ENCODE measurements at places on chromosomes 2 and 18.
A peak's percentile ranks its signal among the peaks of the same experiment; 100 is the strongest.

DNA sequence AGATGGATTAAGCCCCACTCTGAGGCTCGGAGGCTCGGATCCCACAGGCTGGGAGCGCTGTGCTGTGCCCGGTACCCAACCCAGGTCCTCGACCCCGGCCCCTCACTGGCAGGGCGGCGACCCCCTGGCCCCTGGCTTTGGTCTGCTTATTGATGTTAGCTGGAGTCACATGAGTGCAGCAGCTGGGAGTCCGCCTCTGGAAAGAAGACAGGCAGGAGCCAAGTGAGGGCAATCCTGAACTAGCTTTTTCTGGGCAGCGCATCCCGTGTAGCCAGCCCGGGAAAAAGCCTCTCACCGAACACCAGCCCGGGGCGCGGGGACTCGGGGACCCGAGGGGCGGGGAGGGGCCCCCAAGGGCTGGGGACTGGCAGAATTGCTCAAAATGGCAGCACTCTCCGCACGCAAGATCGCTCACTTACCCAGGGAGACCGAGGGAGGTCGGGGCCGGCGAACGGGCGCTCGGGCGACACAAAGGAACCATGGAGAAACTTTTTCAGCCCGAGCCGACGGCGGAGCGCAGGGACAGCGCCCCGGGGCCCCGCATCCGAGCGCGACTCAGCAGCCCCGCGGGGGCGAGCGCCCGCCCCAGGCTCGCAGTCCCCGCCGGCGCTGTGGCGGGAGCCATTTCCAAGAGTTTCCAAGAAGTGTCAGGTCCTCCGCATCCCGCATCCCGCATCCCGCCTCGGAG is 567 bp downstream of the TMEM200C start:
- no peak for DNase-seq

DNA sequence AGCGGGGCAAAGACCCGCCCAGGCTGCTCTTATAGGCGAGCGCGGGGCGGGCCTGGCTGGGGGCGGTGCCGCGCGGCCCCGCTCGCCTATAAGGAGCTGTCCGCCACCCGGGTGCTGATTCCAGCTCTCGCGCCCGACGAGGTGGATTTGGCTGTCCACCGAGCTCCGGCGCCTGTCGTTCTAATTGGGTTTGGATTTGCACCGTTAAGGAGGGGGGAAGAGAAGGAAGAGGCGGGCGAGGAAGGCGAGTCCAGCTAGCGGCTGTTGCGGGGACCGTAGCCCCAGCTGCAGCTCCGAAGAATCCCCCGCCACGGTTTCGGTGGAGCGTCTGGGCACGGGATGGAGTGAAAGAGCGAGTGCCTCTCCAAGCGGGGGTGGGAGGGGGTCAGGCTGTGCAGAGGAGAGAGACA is at the start of gene CNTNAP5:
Gene CNTNAP5, plus strand, starts transcription at position 117 of the 410 bp plus-strand sequence. CDS start 364 bp downstream, outside the sequence.
- peak; percentile 6 for DNase-seq

DNA sequence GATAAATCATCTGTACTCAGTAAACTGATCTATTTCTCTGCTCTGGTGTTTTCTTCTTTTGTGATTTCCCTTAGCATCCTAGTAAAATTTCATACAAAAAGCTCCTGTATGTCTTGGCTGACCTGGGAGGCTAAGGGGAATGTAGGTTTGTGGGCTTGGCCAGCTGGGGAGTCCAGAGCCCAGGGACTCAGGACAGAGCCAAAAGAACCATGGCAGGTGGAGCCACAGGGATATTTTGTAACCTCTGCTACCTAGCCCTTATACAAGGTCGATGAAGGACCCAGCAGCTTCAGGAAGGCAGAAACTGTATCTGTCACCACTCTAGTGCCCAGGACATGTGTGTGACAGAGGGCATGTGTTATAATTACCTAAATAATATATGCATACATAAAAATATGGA is 22.7 kb upstream of the ZCCHC2 start:
- no peak for DNase-seq

- no peak for DNase-seq
Measured at GRCh38 chr2:231001921-231002320, 6.0 kb downstream of the SPATA3 start.

DNA sequence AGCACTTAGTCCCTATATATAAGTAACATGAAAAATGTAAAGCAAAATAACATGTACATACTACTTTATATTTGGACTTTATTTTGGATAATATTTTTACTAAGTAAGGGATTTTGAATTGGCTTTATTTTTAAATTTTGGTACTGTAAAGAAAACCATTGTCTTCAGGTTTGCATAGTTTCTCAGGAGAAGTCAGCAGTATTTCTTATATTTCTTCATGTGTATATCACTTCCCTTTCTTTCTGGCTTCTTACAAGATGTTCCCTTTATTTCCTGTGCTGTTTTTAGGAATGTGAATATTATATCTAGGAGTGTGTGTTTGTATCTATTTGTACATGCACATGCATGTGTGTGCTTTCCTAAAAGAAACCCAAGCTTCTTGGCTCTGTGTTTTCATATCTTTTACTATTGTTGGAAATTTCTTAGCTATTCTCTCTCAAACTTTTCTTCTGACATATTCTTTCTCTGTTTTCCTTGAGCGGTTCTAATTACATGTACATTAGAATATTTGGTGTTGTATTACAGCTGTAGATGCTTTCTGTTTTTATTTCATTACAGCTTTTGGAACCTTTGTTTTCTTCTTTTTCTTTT is 1549.7 kb upstream of the ACVR2A start:
- no peak for DNase-seq

DNA sequence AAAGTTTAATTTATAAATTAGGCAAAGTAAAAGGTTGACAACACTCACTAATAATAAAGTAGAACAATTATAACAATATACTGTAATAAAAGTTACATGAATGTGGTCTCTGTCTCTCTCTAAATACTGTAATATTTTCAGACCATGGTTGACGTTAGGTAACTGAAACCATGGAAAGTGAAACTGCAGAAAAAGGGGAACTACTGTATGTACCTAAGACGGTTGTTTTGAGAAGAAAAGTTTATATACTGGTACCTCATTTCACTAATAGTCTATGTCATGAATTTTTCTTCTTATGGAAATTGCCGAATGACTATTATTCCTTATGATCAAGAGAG is 166.7 kb upstream of the ZNF521 start:
- DNase-seq: no peak

DNA sequence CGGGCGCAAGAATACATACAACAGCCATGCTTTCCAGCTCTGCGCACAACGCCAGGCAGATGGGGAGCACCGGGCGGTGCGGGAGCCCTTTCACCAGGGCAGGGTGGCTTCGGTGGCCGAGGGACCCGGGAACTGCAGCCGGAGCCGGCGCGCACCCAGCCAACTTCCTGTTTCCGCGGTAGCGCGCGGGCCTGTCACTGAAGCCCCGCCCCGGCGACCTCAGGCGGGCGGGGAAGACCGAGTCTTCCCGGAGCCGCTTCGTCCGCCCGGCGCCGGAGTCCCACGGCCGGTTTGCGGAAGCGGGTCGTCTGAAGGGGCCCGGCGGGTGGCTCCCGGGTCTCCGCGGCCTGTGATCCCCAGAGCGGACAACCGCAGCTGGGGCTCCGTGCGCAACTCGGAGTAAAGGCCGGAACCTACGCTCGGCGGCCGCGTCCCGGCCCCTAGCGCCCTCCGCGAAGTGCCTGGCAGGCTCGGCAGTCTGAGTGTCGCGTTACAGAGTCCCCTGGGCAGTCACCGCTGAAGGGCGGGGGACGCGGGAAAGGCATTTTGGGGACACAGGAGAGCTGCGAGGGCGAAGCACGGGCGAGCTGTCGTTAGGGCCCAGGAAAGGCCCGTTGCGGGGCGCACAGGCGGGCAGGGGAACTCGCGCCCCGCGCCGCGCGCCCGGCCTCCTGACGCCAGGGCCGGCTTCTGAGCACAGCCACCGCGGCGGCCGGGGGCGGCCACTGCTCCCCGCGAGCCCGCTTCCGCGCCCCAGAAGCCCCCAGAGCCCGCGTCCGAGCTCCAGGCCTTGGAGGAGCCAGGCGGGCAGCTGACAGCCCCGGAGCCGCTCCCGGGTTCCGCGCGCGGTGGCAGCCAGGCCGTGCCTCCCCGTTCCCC is at the start of gene MPPE1:
Gene MPPE1, minus strand, starts transcription at position 136 of the 879 bp plus-strand sequence. CDS start 11,053 bp downstream, outside the sequence.
- peak; percentile 87 for DNase-seq

- no peak for DNase-seq
Measured at GRCh38 chr2:152920846-152921245, 202.4 kb downstream of the ARL6IP6 start.

- DNase-seq: no peak
Measured at GRCh38 chr18:70332694-70333093, 43.8 kb downstream of the SOCS6 start.

DNA sequence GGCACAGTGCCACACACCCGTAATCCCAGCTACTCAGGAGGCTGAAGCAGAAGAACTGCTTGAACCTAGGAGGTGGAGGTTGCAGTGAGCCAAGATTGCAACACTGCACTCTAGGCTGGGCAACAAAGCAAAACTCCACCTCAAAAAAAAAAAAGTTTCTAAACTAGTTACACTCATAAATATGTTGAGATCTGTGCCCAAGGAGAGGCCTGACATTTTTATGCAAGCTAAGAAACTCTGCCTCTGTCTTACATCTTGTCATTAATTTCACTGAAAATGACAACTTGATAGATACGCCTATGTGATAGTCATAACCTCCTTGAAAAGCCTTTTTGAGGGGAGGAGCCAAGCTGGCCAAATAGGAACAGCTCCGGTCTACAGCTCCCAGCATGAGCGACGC is 412.7 kb downstream of the STK39 start:
- no peak for DNase-seq

DNA sequence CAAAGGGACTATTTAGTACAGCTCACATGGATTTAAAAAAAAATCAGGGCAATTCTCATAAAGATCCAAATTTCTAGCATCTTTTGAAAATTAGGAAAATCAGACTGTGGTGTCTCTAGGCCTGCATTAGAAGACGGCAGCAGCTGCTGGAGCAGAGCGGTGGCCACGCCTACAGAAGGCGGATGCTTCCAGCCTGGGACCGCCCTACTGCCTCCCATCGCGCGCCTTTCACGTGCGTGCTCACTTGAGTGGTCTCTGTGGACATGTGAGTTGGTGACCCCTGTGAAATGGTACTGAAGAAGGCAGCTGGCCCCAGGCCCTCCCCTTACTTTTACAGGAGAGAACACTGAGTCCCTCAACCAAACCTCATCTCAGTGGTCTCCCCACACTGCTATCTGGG is 15.2 kb upstream of the ZFP36L2 start:
- DNase-seq: no peak

DNA sequence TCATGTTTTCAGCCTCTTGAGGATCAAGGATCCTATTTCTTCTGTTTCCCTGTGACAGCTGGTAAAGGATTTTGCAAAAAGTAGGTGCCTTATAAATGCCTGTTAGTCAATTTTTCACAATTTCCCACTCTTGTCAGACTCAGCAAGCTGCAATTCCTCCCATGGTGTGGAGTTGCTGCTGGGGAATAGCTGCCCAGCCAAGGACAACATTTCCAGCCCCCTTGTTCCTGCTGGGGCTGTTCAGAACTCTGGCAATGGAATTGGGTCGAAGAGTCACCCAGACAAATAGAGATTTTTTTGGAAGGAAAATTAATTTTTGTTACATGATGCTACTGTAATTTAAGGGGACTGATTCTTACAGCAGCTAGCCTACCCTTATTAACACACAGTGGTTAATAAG is 43.7 kb downstream of the FSHR start:
- DNase-seq: no peak

- no peak for DNase-seq
Measured at GRCh38 chr2:70474256-70474848, 79.3 kb downstream of the TGFA start.

Measured in activated T-cell treated with anti-CD3 and anti-CD28 coated beads for 48 hours (primary cell).